GM12878 (cell line): ENCODE measurements at places on chromosomes 1 and 21. TPM values are rescaled to one million over a fixed set of nuclear protein-coding genes. Genes with fewer than 3 reads are reported as not detected.

GRCh38 chr1:160171980-160172379 is 18.4 kb upstream of the CASQ1 start:
- H3K27ac ChIP-seq: no peak overlapping the region
- H3K36me3 ChIP-seq: no peaks in the 10 kb centered on the region
- H3K4me1 ChIP-seq: peaks cover 16% of the 10 kb centered on the region
- H3K27me3 ChIP-seq: no peaks in the 10 kb centered on the region
- no peak overlapping the region for H3K4me3 ChIP-seq
- DNase-seq: no peak

The IGSF5 gene
- not detected in 2 replicates for total RNA-seq

DNA sequence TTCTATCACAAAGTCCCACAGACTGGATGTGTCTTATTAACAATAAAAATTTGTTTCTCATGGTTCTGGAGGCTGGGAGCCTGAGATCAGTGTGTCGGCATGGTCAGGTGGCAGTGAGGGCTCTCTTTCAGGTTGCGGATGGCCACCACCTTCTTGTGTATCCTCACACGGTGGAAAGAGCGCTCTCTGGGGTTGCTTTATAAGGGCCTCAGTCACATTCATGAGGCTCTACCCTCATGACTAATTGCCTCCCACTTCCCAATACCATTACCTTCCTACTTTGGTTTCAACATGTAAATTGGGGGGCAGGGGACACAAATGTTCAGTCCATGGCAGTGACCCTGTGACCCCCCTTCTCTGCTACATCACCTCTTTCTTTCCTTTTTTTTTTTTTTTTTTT is 20.7 kb upstream of the MX1 start:
- H3K4me1 ChIP-seq: no peaks in the 10 kb centered on the region
- no peaks in the 10 kb centered on the region for H3K27me3 ChIP-seq

The HMGCS2 gene
- total RNA-seq: 0.43 and 0.49 TPM in 2 replicates

GRCh38 chr21:17900281-17900989 is 81.3 kb upstream of the C21orf91 start:
- H3K4me3 ChIP-seq: no peak overlapping the region
- no peak overlapping the region for H3K27ac ChIP-seq
- peaks cover 3% of the 10 kb centered on the region for H3K4me1 ChIP-seq
- H3K36me3 ChIP-seq: no peaks in the 10 kb centered on the region
- DNase-seq: no peak
- H3K27me3 ChIP-seq: no peaks in the 10 kb centered on the region

The SPRR2B gene
- total RNA-seq: not detected in 2 replicates

The TRMT13 gene
- 13.9 and 16.9 TPM in 2 replicates for total RNA-seq

The GBP6 gene
- total RNA-seq: not detected in 2 replicates

- H3K27me3 ChIP-seq: 0 out of 2 replicates have a peak, but pooled peaks cover 2% of the 10 kb centered on the region
- no peak overlapping the region for H3K4me3 ChIP-seq
- no peaks in the 10 kb centered on the region for H3K36me3 ChIP-seq
- no peak for DNase-seq
- no peak overlapping the region for H3K27ac ChIP-seq
These were observed 32.1 kb upstream of the COL18A1 start for GRCh38 chr21:45372732-45373355.

The SLC26A9 gene
- 0.11 and 0.15 TPM in 2 replicates for total RNA-seq

DNA sequence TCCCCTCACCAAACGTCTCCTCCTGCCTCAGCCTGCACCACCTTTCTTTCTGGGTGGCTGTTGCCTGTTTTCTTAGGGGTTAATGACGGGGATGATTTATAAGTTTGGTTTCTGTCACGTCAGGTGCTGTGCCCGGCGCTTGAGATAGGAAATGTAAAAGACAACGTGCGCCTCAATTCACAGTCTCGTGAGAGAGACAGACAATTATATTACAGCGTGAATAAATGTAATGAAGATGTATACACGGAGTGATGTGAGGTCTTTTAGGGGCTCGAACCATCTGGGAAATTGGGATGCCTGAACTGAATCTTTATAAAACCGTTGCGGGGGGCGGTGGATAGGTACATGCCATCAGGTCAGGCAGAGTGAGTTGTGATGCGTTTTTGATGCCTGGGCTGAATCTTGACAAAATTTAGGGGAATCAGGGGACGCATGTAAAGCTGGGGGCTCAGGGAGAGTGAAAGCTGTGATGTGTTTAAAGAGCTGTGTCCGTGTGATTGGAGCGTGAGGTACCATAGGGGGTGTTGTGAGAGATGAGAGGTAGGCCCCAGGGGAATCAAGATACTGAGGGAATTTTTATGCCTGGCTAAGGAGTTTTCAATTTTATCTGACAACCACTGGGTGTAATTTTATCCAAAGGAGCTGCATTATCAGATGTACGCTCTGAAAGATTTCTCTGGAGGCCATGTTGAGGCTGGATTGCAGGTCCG is 831 bp downstream of the TIPRL start:
- peak overlapping the region; percentile 91 for H3K4me3 ChIP-seq
- DNase-seq: no peak
- H3K4me1 ChIP-seq: no peaks in the 10 kb centered on the region; the same call in 1 of the 2 replicates
- H3K36me3 ChIP-seq: no peaks in the 10 kb centered on the region
- peak overlapping the region; percentile 95 for H3K27ac ChIP-seq
- H3K27me3 ChIP-seq: no peaks in the 10 kb centered on the region

- no peak overlapping the region for H3K27ac ChIP-seq
- no peaks in the 10 kb centered on the region for H3K27me3 ChIP-seq
- H3K36me3 ChIP-seq: peaks cover 4% of the 10 kb centered on the region; the same call in 1 of the 2 replicates
- no peaks in the 10 kb centered on the region for H3K4me1 ChIP-seq
- no peak for DNase-seq
These were observed 12.0 kb downstream of the TMEM9 start for GRCh38 chr1:201142011-201142848.

The SLFNL1 gene
- total RNA-seq: 0.18 and 0.24 TPM in 2 replicates

GRCh38 chr1:153760440-153760839 is 14.8 kb upstream of the SLC27A3 start:
- H3K36me3 ChIP-seq: peaks cover 55% of the 10 kb centered on the region
- H3K4me1 ChIP-seq: no peaks in the 10 kb centered on the region
- no peak overlapping the region for H3K4me3 ChIP-seq
- DNase-seq: no peak
- H3K27ac ChIP-seq: no peak overlapping the region
- no peaks in the 10 kb centered on the region for H3K27me3 ChIP-seq

DNA sequence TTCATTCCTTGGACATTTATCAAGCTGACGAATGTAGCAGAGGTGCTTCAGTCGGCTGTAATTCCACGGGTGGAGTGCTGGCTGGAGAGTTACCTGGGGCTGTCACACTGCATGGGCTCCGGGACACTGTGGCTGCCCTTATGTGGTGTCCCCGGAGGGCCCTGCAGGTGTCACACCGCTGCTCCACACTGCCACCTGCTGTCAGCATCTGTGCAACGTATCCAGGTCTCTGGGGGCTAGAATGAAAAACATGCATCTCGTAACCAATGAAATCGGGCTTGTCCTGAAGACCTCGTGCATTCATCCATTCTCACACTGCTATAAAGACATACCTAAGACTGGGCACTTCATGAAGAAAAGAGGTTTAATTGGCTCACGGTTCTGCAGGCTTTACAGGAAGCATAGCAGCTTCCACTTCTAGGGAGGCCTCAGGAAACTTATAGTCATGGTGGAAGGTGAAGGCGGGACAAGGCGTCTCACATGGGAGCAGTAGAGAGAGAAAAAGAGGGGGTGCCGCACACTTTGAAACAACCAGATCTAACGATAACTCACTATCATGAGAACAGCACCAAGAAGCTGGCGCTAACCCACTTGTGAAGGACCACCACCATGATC is 46.7 kb upstream of the PCBP3 start:
- H3K27me3 ChIP-seq: no peaks in the 10 kb centered on the region
- no peak overlapping the region for H3K27ac ChIP-seq
- peaks cover 12% of the 10 kb centered on the region for H3K4me1 ChIP-seq
- H3K36me3 ChIP-seq: peaks cover 7% of the 10 kb centered on the region
- no peak for DNase-seq
